EH (cell line): ENCODE measurements at places on chromosomes 2 and 18.

DNA sequence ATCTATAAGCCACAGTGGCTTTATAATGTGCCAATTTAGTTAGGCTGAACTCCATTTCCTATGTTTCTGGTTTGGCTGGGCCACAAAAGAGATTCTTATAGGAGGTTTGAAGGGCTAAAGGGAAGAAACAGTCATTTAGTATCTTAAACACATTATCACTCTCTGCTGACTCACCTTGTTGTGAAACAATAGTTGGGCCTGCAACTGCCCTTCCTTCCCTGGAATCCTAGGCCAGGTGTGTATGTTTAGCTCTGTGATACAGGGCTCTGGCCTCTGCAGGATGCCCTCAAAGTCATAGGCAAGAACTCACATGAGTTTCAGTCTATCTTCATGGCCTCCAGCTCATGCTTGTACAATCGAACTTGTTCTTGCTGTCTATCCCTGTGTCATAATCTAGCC is 400.0 kb upstream of the CELF4 start:
- DNase-seq = no peak

GRCh38 chr2:18824325-18824790 is 235.0 kb upstream of the NT5C1B start:
- DNase-seq = no peak

DNA sequence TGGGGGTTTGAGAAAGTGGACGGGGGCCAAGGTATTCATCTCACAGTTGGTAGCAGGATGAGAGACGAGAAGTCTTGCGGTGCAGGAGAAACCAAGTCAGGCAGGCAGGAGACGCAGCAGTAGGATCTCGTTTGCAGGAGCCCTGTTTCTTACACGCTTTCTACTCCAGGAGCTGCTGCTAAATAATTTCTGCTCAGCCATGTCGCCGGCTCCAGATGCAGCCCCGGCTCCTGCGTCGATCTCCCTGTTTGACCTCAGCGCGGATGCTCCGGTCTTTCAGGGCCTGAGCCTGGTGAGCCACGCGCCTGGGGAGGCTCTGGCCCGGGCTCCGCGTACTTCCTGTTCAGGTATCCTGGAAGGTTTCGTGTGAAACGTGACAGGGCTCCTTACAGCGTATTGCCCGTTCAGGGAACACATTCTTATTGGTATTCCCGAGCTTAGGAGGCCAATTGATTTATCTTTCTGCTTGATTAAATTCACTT is 494 bp downstream of the ANKZF1 start:
- DNase-seq = peak; percentile 65

- DNase-seq = peak; percentile 63
Measured at GRCh38 chr2:224650815-224651439, 65.2 kb downstream of the CCDC195 start.

- no peak for DNase-seq
Measured at GRCh38 chr2:110820128-110820527, 87.8 kb downstream of the ACOXL start.

GRCh38 chr2:157258520-157259326 is 1.2 kb downstream of the GALNT5 start:
- no peak for DNase-seq

DNA sequence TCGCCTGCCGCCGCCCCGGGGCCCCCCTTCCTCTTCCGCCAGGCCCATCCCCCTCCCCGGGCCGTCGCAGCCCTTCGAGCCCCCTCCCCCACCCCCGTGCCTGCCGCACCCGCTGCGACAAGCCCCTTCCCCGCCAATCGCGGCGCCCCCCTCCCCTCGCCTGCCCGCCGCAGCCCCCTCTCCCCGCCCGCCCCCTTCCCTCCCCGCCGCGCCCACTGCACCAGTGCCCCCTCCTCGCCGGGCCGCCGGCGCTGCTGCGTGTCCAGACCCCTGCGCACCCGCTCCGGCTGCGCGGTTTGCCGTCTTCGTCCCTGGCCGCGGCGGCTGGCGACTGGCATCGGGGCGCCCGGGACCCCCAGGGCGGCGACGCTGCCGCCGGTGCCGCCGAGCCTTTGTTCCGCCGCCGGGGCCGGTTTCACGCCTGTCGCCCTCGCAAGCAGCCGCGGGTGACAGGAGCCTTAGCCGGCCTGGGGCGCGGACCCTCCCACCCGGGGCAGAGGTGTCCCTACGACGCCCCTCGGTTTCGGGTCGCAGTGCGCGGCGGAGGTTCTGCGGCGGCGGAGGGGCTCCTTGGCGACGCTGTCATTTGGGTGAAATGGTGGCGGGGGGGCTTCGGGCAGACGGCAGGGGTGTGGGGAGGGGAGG is 18.1 kb downstream of the GPC1 start:
- DNase-seq = no peak

DNA sequence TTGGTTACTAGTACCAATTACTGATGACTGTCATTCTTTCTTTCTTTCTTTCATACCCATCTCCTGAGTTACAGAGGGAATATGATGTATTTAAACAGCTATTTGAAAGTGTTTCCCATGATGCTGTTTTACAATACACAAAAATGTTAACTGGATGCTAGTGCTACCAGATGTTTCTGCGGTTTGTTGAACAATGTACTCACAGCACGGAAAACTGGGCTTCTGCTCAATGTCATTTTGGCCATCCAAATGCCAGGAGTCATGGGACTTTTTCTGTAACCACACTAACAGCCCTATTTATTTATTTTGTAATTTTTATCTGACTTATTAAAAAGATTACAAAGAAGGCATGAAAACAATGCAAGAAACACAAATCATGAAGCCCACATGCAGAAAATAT is 313.8 kb downstream of the RIT2 start:
- no peak for DNase-seq

- DNase-seq = no peak
Measured at GRCh38 chr2:207987025-207987716, 38.2 kb downstream of the PLEKHM3 start.
